ENCODE measurements at places on chromosomes 11 and 22.

DNA sequence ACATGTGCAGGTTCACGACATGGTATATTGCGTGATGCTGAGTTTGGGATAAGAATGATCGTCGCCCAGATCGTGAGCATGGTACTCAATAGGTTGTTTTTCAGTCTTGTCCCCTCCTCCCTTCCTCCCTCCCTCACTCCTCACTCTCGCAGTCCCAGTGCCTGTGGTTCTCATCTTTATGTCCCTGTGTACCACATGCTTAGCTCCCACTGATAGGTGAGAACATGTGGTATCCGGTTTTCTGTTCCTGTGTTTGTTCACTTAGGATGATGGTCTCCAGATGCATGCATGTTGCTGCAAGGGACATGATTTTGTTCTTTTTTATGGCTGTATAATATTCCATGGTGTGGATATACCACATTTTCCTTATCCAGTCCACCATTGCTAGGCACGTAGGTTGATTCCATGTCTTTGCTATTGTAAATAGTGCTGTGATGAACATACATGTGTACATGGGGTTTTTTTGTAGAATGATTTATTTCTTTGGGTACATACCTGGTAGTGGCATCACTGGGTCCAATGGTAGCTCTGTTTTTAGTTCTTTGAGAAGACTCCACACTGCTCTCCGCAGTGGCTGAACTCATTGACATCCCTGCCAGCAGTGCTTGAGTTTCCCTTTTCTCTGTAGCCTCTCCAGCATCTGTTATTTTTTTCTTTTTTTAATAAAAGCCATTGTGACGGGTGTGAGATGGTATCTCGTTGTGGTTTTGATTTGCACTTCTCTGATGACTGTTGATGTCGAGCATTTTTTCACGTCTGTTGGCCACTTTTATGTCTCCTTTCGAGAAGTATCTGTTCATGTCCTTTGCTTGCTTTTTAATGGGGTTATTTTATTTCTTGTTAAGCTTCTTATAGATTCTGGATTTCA, 16.4 kb downstream of the ZBED4 start:
- no peak for DNase-seq

DNA sequence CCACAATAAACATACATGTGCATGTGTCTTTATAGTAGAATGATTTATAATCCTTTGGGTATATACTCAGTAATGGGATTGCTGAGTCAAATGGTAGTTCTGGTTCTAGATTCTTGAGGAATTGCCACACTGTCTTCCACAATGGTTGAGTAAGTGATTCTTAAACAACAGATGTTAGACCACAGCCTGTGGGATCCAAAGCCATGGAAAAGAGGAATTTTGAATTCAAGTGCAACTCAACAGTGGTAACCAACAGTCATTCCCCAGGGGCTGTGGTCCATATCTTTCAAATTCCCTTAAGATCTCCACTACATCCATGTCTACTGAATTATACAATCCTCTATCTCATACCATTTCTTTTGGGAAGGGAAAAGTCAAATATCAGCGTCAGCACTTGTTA, 321.5 kb downstream of the LARGE1 start:
- no peak for DNase-seq

- no peak for DNase-seq
Measured at GRCh38 chr11:103125462-103125861, 16.2 kb downstream of the DYNC2H1 start.

DNA sequence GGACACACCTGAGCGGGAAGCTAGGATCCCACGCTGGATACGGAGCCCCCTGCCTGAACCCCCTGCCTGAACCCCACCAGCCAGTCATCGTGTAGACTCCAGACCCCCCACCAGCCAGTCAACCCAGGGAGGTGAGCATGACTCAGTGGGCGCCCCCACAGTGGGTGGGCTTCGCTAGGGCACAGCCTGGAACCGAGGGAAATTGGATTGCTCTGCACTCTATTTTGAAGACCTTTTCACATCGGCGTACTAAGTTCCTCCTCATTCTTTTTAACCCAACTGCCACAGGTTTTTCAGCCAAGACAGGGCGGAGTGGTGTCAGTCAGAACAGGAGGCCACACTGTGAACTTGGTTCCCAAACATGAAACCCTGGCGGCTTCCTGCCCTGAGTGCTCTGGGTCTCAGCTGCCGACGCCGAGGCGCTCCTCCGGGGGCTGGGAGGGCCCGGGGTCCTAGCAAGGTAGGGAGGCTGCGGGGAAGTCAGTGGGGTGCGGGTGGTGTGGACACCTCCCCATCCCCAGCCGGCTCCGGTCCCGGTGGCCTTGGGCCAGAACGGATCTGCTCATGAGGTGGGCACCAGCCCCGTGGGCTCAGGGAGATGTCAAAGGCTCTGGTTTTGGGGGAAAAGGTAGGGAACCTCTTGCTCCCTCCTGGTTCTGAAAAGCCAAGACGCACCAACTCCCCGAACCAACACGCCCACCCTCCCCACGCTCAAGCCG, 57.0 kb downstream of the BRD1 start:
- no peak for DNase-seq

GRCh38 chr11:123301013-123301591, 106.1 kb upstream of the CLMP start:
- DNase-seq: no peak

GRCh38 chr11:128834157-128834556, 32.9 kb downstream of the KCNJ1 start:
- no peak for DNase-seq

GRCh38 chr11:62236187-62236586, 5.9 kb upstream of the SCGB1D2 start:
- no peak for DNase-seq

GRCh38 chr11:44680982-44681597, 45.7 kb upstream of the TSPAN18 start:
- peak; percentile 35 for DNase-seq

DNA sequence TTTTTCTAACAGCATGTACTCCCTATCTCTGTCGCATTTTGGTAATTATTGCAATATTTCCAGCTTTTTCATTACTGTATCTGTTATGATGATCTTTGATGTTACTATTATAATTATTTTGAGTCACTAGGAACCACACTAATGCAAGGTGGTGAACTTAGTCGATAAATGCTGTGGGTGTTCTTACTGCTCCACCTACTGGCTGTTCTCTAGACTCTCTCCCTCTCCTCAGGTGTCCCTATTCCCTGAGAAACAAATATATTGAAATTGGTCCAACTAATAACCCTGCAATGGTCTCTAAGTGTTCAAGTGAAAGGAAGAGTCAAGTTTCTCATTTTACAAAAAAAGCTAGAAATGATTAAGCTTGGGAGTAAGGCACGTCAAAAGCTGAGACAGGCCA, 10.5 kb downstream of the ARL14EP start:
- DNase-seq: no peak

DNA sequence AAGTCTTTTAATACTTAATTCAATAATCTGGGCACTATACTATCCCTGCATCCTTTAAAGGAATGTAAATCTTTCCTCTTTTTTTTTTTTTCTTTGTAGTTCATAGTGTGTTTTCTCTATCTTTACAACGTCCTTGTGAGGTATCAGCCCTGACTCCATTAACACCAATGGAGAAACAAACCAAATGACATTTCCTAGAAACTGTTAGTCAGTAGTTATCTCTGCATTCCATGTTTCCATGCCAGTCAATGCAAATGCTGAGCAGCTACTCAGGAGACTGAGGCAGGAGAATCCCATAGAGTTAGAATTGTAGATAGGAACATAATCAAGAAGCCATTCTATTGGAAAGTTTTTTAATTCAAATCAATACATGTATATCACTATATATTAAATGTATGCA, 182.2 kb downstream of the ARHGAP42 start:
- DNase-seq: no peak

GRCh38 chr22:29944339-29944738, 61.4 kb downstream of the MTMR3 start:
- no peak for DNase-seq

DNA sequence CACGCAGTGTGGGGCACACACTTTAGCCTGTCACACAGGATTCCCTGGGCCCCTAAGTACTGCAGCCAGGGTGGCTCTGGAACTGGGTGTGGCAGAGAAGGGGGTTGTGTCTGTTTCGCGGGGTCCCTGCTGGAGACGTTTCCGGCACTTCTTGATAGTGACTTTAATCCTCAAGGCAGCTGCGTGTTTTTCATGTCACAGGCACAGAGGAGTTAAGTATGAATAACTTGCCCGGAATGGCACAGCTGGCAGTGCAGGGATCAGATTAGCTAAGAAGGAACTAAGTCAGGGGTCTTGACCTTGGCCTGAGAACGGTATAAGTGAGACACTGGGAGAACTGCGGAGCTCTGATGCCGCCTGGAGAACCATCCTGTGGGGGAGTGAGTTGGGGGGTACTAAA, 7.5 kb upstream of the KRTAP5-7 start:
- no peak for DNase-seq

GRCh38 chr11:67054346-67054835, 2.3 kb upstream of the RHOD start:
- DNase-seq: no peak

- no peak for DNase-seq
Measured at GRCh38 chr22:24489011-24489410, 6.1 kb upstream of the UPB1 start.

DNA sequence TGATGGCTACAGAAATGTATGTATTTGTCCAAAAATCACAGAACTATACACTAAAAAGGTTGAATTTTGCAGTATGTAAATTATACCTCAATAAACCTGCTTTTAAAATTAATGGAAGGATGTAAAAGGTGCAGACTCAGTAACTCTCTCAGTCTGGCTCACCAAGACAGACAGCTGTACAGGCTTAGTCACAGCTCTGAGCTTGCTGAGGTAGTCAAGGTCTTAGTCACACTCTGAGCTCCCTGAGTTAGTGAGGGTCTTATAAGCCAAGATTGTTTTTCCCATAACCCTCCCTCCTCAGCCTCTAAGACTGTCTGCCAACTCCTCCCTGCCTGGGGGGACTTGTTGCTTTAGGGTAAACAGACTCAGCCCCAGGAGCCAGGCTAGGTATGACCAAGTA, 59.3 kb upstream of the IZUMO1R start:
- DNase-seq: no peak

Data from activated CD8-positive, alpha-beta memory T cell treated with anti-CD3 and anti-CD28 coated beads, Interleukin-2, amount 50 U/mL, for 4 hours (primary cell).